ENCODE measurements at places on chromosomes 7 and 10. TPM values are rescaled to one million over a fixed set of nuclear protein-coding genes. Genes with fewer than 3 reads are reported as not detected.
A peak's percentile ranks its signal among the peaks of the same experiment; 100 is the strongest.

HOXA6 gene
- not detected for total RNA-seq

DNA sequence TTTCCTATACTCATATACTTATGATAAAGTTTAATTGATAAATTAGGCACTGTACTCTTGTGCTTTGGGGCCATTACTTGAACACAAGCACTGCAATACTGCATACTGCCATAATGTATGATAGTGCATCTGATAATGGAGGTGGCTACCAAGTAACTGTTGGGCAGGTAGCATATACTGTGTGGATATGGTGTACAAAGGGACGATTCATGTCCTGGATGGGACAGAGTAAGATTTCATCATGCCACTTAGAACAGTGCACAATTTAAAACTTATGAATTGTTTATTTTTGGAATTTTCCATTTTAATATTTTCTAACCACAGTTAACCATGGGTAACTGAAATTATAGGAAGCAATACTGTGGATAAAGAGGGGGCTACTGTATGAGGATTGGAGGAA is 38.9 kb downstream of the AKAP9 start:
- DNase-seq, result no peak

GRCh38 chr10:71379118-71379766 is 17.5 kb upstream of the CDH23 start:
- no peak for DNase-seq

GRCh38 chr7:157265051-157265450 is 71.8 kb upstream of the DNAJB6 start:
- DNase-seq, result no peak

CTTNBP2 gene
- 0.65 TPM for total RNA-seq

- no peak for DNase-seq
These were observed 26.5 kb downstream of the PPA1 start for GRCh38 chr10:70206762-70207161.

GRCh38 chr7:36400606-36401005 is 10.9 kb downstream of the ANLN start:
- no peak for DNase-seq

ZNF853 gene
- 11.1 TPM for total RNA-seq

GRCh38 chr7:137241655-137242360 is 101.7 kb downstream of the PTN start:
- no peak for DNase-seq

GRCh38 chr10:110516815-110517492 is 19.2 kb downstream of the DUSP5 start:
- no peak for DNase-seq

PRLHR gene
- total RNA-seq, result not detected

- DNase-seq, result no peak
These were observed 143.7 kb upstream of the RNF32 start for GRCh38 chr7:156496865-156497264.

AMPH gene
- 2.2 TPM for total RNA-seq

FAS gene
- total RNA-seq, result 2.5 TPM

LRRC61 gene
- total RNA-seq, result 4.9 TPM

DNA sequence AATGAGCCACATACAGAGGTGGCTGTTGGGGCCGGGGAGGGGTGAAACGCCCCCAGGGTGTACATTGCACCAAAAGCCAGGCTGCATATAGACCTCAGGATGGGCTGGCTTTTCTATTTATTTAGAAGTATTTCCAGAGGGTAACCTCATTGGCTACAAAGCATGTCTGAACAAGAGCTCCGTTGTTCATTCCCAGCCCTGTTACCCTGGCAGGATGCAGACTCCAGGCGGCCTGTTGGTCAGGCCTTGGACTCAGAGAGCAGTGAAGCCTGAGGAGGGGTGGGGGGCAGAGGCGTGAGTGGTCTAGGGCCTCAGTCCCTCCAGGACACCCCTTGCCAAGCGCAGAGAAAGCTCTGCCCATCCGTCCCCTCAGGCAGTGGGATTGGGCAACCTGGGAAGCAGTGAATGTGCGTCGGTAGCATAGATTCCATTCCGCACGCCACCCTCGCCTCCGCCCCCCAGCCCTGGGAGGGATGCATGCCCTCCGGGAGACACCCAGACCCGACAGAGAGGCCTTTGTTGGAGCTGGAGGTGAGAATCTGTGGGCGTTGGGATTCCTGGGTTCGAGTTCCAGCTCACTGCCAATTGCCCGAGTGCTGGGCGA is 41.9 kb downstream of the TCF7L2 start:
- no peak for DNase-seq

- DNase-seq, result no peak
These were observed 26.6 kb downstream of the INSIG1 start for GRCh38 chr7:155324012-155324917.

SPDYE2 gene
- not detected for total RNA-seq

MBL2 gene
- total RNA-seq, result not detected

- DNase-seq, result no peak
These were observed 179.2 kb downstream of the RELN start for GRCh38 chr7:103810112-103810744.

DNA sequence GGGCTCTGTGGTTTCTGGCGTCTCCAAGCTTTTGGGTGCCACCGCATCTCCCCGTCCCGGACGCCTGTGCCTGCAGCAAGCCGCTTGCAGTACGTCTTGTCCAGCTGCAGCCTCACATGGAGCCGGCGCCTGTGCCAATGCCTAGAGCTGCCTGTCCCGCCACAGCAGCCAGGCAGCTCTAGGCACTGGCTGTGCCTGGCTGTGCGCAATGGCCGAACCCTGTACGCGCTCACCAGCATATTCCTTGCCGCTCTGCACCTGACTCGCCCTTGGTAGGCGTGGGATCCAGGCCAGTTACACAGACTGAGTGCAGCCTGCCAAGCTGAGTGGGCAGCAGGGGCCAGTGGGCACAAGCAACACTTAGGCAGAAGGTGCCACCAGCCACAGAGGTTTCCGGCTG is 381.2 kb upstream of the SORCS1 start:
- DNase-seq, result no peak

GRCh38 chr7:7761340-7761973 is 43.0 kb upstream of the RPA3 start:
- DNase-seq, result no peak

GRCh38 chr10:23614483-23614882 is 175.6 kb downstream of the OTUD1 start:
- DNase-seq, result no peak

CDNF gene
- total RNA-seq, result 4.0 TPM

GRCh38 chr7:41054960-41055661 is 647.8 kb downstream of the INHBA start:
- no peak for DNase-seq

DNA sequence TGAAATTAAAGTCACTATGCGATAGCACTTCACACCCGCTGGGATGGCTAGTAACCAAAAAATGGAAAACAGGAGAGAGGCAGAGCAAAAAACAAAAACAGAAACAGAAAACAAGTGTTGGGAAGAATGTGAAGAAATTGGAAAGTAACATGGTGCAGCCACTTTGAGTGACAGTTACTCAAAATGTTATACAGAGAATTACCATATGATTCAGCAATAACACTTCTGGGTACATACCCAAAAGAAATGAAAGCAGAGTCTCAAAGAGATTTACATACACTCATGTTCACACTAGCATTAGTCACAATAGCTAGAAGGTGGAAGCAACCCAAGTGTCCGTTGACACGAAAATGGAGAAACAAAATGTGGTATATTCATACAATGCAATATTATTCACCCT is 88.6 kb upstream of the KCNIP2 start:
- DNase-seq, result no peak

SP4 gene
- 9.9 TPM for total RNA-seq

ANKRD1 gene
- 1,390 TPM for total RNA-seq

- peak; percentile 6 for DNase-seq
These were observed 712.1 kb downstream of the PHTF2 start for GRCh38 chr7:78510580-78511188.

DNA sequence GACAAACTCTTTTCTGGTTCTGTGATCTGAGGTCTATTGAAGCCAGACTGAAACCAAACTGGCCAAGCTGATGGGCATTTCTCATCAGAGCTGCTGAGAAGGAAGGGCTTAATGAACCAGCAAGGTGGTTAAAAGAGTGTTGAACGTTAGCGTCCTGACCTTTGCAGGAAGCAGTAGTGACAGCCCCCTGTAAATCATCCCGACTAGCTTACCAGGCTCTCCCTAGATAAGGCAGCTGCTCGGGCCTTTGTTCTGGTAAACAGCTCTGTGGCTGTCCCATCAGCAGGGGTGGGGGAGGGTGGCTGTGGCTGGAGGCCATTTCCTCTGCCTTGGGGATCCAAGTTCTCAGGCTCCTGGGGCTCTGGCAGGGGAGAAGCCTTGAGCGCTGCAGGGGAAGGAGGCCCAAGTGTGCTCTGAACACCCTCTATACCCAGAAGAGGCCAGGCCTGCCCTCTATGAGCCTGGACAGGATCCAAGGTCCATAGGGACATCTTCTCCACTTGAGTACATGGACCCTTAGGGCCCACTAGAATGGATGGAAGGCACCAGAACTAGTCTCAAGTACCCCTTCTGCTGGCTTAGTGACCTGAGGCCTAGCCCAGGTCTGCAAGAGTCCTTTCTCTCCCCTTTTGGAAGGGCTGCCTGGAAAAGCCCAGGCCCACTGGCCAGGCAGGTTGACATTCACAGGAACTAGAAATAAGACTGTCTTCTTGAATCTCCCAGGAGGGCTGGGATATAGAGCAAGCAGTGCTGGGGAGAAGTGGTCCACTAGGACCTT is 134.6 kb downstream of the ARHGAP22 start:
- no peak for DNase-seq

GRCh38 chr10:97549587-97550322 is 22.8 kb upstream of the ANKRD2 start:
- no peak for DNase-seq

AQP1 gene
- 117 TPM for total RNA-seq

MRLN gene
- total RNA-seq, result not detected

IDI1 gene
- 16.3 TPM for total RNA-seq

DNA sequence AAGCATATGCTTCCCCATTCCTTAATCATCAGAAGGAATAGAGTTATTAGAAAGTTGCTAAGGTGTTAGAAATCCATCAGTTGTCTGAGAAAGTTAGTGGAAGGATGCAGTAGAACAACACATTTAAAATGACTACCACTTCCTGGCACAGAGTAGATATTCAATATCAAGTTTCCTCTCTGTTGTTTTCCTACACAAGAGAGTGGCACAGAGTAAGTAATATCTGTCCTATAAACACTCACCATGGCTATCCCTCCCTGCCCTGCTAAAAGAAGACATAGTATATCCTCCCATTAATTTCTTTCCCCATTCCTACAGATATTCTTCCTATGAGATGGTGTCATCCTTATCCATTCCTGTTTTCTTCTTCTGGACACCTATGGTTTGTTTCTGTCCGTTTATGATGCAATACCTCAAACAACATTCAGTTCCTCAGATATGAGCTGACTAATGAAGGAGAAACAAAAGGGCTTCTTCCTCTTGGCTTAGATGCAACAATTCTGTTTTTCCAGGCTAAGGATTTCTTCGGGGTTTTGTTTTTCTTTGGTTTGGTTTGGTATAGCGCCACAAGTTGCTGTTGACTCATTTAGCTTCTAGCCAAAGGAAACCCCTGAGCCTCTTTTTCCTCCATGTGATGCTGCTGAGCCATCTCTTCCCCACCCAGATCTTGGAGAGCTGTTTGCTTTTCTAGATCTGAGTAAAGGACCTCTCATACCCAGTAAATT is 32.9 kb upstream of the BPGM start:
- DNase-seq, result peak; percentile 38
